ENCODE measurements at places on chromosomes 5 and 9.

DNA sequence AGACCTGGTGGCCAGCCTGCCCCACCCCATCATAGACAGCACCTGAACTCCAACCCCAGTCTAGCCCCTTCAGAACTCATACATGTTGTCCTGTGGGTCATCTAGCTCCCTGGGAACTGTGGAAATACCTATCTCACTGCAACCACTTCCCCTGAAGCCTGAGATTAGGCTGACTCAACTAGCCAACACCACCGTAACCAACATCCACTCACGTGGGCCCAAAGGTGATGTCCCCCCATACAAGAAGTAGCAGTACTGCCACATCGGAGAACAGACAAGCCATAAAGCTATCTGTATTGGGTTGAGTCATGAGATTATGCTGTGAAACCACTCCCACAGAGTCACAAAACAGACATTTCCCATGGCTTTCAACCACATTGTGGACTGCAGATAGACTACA, 46.6 kb downstream of the OSMR start:
- no peak for DNase-seq

- DNase-seq = peak; percentile 65
Observed at GRCh38 chr9:4339357-4339756, 39.5 kb upstream of the GLIS3 start.

GRCh38 chr5:91058575-91058974, 324.5 kb downstream of the ARRDC3 start:
- DNase-seq = no peak

GRCh38 chr9:88773627-88774244, 217.5 kb upstream of the S1PR3 start:
- no peak for DNase-seq

DNA sequence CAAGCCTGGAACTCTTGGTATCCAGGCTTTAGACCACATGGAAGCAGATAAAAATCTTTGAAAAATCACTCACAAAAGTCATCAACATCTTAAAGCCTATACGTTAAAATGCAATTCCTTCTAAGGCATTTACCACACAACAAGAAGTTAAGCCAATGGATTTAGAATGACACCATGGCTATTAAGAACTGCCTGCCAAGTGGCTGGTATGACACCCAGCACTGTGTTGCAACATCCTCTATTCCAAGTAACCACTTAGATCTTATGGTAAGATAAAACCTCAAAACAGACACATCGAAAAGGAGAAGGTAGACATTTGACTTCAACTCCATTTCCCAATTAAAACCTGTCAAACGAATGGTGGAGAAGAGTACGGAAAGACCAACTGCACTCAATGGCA, 344.2 kb upstream of the SLC30A5 start:
- no peak for DNase-seq

- no peak for DNase-seq
Observed at GRCh38 chr5:5593391-5593790, 170.9 kb downstream of the ICE1 start.

- DNase-seq = no peak
Observed at GRCh38 chr5:113446358-113446927, 11.7 kb upstream of the TSSK1B start.

- DNase-seq = no peak
Observed at GRCh38 chr9:16869882-16870595, 431 bp downstream of the BNC2 start.

DNA sequence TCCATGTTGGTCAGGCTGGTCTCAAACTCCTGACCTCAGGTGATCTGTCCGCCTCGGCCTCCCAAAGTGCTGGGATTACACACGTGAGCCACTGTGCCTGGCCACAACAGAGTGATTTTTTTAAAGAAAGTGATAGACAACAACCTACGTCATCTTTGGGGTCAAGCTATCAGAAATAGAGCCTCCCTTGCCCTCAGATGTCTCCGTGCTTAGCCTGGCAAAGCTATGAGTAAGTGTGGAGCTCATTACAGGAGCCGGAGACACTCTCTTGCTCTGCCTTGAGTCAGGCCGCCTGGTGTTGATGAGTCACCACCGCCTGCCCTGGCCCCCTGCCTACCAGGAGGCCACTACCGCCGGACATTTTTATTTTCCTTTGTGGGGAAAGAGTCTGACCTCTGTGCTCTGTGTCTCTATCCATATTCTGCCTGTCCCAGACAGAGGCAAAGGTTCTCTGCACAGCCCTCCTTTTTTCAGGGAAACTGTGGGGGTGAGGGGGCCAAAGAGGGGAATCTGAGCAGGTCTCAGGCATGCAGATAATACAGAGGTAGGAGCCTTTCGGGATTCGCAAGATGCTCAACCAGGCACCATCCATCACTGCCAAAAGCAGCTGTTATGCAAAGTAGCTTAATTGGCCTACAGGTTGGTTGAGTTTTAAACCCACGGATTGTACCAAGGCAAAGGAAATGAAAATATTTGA, 123.7 kb upstream of the CPEB4 start:
- no peak for DNase-seq

DNA sequence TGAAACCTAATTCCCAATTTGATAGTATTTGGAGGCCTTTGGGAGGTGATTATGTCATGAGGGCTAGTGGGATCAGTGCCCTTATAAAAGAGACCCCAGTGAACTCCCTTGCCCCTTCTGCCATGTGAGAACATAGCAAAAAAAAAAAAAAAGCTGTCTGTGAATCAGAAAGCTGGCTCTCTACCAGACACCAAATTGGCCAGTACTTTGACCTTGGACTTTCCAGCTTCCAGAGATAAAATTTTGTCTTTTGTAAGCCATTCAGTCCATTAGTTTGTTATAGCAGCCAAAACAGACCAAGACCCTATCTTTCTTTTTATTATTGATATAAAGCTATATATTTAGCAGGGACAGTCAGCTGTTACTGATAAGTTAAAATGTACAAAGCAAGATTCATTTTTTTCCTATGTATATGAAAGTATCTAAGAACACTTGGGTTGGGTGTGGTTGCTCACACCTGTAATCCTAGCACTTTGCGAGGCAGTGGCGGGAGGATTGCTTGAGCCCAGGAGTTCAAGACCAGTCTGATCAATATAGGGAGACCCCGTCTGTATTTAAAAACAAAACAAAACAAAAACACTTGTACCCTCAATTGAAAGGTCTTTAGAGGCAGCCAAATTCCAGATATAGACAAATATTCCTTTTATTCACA, 8.1 kb upstream of the C5orf24 start:
- no peak for DNase-seq

GRCh38 chr5:98827161-98827560, 53.7 kb downstream of the RGMB start:
- no peak for DNase-seq

- DNase-seq = no peak
Observed at GRCh38 chr9:128055344-128056040, 11.6 kb downstream of the NAIF1 start.

DNA sequence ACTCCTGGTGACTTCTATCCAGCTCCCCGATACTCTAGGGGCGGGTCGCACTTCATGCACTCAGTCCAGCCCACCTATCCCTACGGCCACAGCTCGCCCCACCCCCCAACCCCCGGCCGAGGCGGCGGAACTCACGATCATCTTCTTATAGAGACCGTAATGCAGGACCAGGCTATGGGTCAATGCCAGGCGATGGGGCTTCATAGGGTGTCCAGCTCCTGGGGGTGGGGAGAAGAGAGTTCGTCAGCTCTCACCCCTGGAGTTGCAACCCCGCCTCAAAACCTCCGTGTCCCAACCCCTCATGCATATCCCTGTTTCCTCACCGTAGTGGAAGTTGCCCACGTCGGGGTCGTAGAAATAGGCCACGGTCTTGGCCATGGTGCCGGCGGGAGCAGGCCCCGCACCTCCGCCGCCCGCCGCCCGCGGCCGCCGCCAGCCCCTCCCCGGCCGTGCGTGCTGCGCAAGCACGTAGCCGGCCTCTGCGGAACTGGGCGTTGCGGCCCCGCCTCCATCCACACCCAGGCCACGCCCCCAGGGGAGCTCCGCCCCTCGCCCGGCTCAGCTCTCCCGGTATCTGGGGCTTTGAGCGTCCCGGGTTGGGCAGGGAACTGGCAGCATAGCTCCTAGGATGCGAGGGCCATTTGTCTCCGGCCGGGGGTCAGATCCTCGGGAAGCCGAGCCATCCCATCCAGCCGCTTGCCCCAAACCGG, at the start of the genes HDAC3 and RELL2:
HDAC3 (minus strand) TSS at position 437 of the 710 bp plus-strand sequence; CDS start at position 378, 59 bp downstream.
RELL2 (plus strand) TSS at position 585 of the 710 bp plus-strand sequence. CDS start 1,229 bp downstream, outside the sequence.
- DNase-seq = peak; percentile 87

DNA sequence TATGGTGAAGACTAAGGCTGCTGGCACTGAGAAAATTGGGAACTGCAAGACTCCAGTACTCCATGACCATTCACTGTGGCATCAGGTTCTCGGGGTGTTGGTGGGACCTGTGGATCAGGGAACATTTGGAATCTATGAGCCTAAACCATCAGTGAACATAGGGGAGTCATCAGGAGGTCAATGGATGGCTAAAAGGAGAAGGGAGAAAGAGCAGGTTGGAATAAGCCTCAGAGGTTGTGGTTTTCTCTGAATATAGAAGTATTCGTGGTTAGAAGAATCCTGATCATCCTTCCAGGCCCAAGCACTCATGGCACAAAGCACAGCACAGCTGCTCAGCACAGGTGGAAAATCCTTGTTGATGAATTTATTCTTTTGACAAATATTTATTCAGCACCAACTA, 156.6 kb downstream of the SEMA6A start:
- no peak for DNase-seq

DNA sequence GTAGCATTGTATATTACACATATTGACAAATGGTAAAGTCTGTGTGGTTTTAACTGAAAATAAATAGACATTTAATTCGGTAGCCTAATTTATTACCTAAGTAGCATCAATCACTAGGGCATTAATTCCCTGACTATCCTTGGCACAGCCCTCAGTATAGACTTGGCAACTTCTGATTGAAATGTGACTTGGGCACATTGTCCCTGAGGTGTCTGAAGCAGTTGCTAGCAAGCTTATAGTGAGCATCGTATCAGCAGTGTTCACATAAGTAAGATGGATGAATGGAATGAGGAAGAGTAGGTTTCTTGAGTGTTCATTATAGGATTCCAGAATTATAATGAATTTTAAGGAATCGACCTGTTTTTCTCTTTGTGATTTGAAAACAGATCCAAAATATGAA, 16.1 kb downstream of the LURAP1L start:
- no peak for DNase-seq

GRCh38 chr9:134406366-134407120, 80.3 kb downstream of the RXRA start:
- no peak for DNase-seq

- DNase-seq = no peak
Observed at GRCh38 chr5:38500573-38501260, 55.7 kb downstream of the LIFR start.

DNA sequence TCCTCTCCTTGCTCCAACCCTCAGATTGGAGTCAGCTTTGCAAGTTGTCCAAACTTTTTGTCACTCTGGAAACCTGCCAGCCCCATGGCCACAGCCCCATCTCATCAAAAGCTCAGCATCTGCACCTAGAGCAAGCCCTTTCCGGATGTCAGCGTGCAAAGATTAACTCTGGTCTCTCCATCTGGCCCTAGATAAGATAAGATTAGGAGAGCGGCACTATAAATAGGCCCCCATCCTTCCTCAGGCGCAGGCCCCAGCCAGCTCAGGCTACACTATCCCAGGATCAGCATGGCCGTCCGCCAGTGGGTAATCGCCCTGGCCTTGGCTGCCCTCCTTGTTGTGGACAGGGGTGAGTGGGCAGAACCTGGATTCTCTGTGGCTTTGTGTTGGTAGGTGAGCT, at the start of gene SPINK4:
SPINK4 (plus strand) TSS at position 247 of the 400 bp plus-strand sequence; CDS start at position 289, 42 bp downstream.
- no peak for DNase-seq

DNA sequence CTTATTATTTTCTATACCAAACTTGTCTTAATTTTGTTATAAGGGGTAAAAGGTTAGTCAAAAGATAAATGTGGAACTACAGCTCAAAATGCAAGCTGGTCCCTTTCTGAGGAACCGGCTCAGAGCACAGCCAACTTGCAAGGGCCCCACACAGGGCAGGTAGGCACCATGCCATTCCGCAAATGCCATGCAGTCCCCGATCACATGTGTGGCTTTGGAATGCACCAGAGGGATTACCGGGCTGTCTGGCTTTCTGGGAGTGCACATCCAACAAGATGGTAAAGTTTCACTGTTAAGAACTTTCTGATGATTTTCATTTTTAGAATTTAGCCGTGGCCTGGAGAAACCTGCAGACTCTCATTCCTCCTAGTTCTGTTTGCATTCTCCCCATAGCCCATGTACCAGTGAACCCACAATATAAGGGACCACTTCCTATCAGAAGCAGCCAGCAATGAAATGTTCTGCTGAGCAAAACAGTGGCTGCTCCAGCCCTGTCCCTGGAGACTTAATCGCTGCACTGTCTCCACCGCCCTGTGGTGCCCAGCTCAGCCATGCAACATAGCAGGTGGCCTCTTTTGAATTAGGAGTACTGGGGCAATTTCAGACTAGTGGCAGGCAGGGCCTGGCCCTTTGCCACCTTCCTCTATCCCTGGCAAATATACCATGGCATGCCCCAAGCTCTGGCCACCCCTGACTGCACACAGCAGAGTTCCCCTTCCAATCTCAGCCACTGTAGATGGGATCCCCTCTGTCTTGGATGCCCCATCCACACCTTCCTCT, 11.4 kb downstream of the SHB start:
- no peak for DNase-seq

DNA sequence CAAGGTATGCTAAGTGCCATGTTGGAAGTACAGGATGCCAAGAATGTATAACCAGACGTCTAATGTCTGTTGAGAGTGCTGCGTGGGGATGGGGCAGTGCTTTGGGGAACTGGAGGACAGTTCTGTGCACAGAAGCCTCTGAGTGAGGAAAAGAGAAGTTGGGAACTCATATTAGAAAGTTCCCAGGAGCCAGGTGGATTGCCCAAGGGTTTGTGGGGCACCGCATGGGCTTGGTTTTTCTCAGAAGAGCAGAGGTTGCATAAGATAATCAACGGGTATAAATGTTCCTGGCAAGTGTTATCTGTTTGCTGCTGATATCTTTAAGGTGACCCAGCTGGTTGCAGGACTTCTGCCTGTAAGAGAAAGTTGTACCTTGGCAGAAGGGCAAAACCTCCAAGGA, 13.1 kb downstream of the HRH2 start:
- no peak for DNase-seq

All from stimulated activated CD4-positive, alpha-beta T cell treated with anti-CD3 and anti-CD28 coated beads, Interleukin-1b, Interleukin-23, amount 100 ng/mL, for 1 hour (primary cell).